Stimulated activated CD4-positive, alpha-beta T cell treated with anti-CD3 and anti-CD28 coated beads, Interleukin-1b, Interleukin-23, amount 100 ng/mL, for 1 hour (primary cell): ENCODE measurements at places on chromosomes 12 and 14.

GRCh38 chr14:24080888-24081738 lies 9.8 kb downstream of the CPNE6 start:
- peak; percentile 39 for DNase-seq

- no peak for DNase-seq
Observed at GRCh38 chr12:63238892-63239291, 87.9 kb upstream of the AVPR1A start.

DNA sequence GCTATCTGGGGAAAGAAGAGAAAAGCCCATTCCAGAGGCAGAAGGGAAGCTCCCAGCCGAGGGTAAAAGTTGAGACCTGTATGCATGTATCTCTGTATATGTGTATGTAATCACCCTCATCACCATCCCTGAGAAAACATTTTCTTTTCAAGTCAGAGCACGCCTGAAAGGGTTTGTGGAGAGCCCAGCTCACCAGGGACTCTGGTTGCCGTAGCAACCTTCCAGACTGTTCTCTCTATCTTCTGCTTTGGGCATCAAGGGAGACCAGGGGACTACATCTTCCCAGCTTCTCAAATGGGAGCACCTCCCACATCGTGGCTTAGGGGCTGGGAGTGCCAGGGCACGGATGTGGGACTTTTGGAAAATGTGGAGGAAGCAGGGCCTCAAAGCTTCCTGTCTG lies 93.5 kb downstream of the GALNT8 start:
- DNase-seq, result no peak

- DNase-seq, result no peak
Observed at GRCh38 chr14:104545151-104545941, 34.2 kb upstream of the C14orf180 start.

GRCh38 chr12:87311206-87311605 lies 718.0 kb downstream of the C12orf50 start:
- no peak for DNase-seq

DNA sequence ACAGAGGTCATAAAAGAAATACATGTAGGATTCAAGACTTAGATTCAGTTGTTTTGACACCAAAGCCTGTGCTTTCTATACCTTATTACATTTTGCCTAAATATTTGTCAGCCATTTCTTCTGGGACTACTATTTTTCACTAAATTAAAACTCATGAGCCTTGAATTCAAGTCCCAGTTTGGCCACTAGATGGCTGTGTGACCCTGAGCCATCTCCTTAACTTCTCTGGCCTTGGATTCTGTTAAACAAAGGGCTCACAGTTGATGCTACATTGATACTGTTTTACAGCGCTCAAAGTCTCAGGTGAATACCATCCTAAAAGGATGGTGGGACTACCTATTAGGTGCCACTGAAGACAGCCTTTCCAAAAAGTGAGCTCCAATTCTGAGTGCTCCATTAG lies 39.6 kb upstream of the CCDC198 start:
- no peak for DNase-seq

DNA sequence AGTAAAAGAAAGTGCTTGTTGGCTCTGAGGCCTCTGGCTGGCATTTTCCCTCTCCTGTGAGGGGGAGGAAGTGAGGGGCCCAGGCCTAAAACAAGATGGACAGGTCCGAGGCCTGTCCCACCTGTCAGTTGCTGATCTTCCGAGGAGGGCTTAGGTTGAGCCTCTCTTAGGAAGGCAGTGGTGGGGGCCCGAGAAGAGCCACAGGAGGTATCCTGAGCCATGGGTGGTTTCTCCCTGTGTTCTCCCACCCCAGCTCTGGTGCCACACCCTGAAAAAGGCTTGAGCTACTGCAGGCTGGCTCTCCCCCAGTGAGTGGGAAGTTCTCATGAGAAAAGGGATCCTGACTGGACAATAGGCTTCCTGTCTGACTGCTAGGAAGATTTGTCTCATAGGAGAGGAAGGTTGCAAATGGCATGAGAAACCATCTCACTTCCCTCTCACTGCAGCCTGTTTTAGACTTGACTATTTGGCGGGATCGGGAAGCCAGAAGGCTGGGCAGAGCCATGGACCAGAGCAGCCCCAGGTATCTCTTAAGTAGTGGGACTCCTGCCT lies 72.1 kb upstream of the SRSF5 start:
- DNase-seq, result no peak

GRCh38 chr12:89051065-89051677 lies 301.1 kb downstream of the DUSP6 start:
- DNase-seq, result no peak

DNA sequence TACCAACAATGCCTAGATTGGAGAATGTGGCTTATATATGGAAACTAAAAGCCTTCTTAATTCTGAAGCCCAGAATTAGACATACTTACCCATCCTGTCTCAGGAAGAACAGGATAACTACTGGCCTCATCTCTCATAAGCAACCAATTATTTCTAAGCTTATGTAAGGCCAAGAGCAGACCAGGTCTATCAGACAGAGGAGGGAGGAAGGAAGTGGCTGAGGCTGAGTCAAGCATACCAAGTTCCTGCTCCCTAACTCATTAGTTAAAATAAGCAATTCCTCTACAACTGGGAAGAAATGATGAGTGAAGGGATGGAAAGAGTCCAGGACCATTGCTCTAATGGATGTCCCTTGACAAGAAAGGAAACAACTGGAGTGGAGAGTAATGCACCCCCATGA lies 27.0 kb upstream of the INSM2 start:
- no peak for DNase-seq

DNA sequence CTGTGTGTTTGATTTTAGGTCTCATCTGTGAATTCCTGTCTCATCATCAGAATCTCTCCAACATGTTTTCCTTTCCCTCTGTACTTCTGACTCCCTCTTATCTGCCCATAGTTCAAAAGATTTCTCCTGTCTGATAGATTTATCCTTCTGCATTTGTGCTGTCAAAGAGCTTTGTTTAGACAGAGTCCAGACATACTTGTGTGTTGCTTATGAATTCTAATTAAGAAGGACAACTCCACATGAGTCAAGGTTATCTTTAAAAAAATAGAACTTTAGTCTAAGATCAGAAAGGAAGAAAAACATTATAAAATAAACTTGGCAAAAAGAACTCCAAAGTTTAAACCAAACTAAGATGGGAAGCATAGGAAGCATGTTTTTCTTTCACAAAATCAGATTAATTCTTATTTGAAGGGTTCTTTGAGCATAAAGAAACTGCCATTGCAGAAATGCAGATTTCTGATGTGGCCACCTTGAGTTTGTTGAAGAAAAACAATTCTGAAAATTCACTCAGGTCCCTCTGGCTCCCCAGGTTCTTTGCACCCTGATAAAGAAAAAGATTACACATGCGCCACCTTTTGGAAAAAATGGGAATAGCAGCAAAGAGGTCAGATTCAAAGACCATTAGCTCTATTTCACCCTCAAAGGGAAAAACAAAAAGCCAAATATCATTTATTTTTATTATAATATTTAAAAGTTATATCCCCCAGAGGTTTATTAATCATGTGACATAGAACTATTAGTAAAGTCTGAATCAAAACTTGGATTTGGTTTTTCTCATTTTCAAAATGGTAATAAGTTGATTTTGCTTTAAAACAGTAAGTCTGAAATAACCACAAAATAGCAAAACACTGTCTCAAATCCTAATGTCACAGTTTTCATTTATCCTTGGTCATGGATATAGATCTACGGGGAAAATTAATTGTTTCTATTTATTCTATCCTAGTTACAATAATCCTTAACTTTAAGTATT lies 143.7 kb upstream of the DCN start:
- peak; percentile 9 for DNase-seq

DNA sequence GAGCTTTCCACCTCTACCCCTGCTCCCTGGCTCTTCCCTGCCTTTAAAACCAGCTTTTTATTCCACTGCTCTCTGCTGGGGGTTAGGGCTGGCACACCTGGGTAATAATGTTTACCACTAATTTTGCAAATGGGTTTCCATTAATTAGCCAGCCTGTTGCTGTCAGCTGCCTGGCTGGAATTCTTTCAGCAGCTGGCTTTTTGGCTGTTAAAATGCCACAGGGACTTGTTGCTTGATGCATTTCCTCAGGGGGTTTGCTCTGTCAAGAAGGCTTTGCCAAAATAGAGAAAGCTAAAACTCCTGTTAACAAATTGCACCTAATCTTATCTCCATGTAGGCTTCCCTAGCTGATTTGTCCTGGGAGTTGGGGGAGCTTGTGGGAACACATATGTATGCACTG lies 51.8 kb upstream of the PSMC1 start:
- no peak for DNase-seq

DNA sequence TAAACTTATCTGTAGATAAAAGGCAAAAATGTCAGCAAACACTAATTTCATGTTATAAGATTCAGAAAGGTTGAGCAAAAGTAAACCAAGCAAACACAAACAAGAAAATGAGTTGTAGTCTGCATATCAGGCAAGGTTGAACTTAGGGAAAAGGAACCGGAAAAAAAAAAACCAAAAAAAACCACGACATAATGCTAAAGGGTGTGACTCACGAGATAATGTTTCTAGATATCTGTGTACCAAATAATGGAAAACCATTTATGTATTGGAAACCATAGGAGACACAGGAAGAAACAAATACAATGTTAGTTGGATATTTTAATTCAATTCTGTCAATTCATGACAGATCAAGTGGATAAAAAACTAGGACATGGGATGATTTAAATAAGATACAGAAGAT lies 60.5 kb downstream of the GPATCH2L start:
- DNase-seq, result no peak

DNA sequence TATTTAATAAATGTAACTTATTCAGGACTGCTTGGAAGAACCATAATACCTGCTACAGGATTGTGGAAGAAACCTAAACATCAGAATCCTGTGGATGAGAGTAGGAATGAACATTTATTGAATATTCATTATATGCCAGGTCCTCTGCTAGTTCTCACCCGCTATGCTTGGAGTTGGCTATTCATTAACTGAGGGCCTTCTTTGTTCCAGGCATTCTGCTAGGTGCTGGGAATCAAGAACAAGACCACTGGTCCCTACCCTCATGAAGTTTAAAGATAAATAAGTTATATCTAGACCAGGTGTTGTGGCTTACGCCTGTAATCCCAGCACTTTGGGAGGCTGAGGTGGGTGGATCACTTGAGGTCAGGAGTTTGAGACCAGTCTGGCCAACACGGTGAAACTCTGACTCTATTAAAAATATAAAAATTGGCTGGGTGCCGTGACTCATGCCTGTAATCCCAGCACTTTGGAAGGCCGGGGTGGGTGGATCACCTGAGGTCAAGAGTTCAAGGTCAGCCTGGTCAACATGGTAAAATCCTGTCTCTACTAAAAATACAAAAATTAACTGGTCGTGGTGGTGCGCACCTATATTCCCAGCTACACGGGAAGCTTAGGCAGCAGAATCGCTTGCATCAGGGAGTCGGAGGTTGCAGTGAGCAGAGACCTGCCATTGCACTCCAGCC lies 3.8 kb upstream of the TULP3 start:
- no peak for DNase-seq

DNA sequence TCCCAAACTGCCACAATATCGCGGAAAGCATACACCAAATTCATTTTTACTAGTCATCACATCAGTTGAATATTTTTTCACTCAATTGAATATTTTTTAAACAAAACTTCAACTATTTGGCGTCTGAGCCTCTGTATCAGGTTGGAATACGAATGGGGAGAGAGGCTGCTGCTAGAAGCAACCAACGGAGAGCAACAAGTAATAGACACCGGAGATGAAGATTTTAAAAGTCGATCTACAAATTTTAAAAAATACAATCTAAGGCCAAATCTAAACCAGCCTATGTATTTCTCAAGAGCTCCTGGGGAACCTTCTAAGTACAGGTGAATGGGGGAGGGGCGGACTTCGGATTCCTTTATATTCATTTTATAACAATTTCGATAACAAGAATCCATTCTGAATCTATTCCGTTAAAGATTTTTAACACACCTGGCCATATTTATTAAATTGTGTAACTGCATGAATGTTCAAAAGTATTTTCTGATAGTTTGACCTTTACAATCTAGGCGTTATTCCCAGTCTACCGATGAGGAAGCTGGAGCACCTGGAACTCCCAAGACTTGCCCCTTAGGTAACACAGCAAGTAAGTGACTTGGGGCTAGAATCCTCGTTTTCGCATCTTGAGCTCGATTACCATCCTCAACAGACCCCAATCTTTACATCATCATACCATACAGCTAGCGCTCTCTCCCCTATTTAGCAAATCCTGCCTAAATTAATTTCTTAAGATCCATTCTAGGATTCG lies 1.2 kb downstream of the GNPNAT1 start:
- no peak for DNase-seq

DNA sequence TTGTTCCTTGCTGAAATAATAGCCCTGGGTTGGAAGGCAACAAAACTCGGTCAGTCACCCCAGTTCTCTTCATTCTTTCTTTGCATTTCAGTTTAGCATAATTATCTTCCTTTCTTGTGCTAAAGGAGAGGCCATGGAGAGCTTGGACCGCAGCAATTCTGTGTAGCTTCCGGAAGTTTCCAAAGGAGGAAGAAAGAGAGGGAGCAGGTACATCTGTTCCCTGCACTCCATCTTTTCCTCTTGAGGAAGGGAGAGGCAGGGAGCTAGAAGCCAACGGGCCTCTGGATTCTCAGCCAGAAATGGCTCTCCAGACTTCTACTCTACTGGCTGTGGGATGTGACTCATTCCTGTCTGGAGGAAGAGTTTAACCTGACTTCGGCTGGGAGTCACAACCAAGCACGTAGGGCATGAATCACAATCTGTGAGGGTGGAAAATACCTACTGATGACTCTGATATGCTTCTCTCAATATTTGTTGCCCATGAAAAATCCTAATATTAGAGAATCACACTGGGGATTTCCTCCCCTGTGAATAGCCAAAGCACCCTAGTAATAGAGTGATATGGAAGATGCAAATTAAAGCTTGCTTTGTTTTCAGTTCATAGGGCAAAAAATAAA lies 17.0 kb downstream of the ANO6 start:
- DNase-seq, result no peak
